Globus pallidus (tissue), 1 donor: ENCODE measurements at places on chromosomes 12 and 14.

DNA sequence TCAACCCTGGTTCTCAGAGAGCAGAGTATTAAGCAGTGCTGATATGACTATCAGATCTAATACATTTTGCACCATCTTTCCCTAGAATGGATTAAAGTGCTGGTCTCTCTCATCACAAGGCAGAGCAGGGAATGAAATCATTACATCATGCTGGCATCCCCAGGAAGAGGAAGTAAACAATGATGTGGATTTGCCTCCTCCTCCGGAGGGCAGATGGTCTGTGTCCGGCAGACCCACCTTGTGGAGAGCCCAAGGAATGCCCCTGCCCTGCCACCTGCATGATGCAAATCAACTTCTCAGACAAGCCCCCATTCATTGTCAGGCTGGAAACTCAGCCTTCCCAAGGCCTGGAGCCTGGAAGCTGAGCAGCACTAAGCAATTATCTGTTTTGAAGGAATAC lies 1149.1 kb downstream of the VRK1 start:
- DNase-seq: no peak

DNA sequence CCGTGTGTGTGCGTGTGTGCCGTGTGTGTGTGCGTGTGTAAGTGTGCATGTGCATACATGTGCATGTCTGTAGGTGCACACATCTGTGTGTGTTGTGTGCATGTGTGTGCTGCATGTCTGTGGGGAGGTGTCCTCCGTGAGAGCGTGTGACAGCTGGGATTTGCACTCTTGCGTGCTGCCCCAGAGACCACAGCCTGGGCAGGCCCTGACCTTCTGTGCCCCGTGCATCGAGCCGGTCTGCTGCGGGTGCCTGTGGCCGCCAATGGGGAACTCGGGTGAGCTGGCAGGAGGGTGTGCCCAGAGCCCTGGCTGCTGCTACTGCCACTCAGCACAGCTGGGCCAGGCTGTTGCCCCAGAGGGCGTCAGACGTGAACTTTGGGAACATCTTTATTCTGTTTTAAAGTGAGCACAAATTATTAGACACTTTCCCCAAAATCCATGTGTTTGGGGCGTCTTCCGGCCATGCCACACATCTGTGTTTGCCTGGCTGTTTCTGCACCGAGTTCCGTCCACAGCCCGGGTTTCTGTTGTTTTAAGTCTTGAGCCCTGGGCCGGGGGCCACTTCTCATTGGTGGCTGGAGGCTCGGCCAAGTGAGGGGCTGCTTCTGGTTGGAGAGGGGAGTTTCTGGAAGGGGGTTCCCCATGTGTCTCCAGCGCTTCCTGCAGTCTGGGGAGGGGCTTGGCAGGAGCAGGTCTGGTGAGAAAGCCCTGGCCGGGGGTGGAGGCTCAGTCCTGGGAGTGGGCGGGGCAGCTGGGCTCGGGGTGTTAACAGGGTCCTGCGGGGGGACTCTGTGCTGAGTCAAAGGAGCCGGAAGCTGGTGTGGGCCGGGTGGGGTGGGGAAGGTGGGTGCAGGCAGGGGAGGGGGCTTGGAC lies 7.6 kb downstream of the CEP170B start:
- no peak for DNase-seq

DNA sequence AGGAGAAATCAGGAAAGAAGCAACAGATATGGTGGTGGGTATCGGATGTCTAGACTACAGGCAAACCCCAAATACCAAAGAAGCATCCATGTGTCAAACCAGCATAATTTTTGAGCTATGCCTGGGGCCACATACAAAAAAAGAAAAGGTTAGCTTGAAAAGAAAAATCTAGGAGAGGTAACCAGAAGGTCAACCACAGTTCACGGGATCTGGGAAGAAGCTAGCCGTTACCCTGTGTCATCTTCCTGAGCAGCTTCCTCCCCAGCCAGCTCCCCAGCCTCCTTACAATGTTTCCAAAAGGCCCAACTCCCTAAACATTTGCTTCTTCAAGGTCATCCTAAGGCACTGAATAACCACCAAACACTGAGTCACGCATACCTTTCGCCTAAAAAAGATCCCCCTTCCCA lies 3.1 kb downstream of the SINHCAF start:
- DNase-seq: no peak

DNA sequence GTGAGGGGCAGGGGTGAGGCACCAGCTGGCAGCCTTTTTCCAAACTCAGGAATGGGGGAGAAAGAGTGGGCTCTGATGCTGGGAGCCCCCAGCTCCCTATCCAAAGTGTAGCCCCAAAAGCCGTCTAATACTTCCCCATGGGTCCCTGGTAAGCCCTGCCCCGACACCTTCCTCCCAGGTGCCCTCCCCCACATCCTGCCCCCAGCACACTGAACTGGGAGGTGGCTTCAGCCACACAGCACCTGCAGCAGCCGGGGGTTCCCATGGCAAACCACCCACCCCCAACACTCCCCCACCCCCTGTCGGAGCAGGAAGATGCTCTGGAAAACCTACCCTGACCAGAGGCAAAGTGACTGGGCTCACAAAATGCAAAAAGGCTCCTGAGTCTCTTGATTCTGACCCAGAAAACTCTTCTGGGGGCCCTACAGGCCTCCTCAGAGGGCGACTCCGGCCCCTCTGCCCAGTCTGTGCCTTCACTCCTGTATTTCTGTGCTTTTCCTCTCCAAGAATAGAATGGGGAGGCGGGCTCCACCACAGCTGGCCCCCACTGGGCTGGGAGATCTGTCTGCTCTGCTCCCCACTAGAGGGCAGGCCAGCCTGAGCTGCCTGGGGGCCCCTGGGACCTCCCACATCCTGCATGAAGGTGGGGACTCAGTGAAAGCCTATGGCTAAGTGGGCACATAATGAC lies 81.6 kb downstream of the ITPK1 start:
- peak; percentile 79 for DNase-seq

DNA sequence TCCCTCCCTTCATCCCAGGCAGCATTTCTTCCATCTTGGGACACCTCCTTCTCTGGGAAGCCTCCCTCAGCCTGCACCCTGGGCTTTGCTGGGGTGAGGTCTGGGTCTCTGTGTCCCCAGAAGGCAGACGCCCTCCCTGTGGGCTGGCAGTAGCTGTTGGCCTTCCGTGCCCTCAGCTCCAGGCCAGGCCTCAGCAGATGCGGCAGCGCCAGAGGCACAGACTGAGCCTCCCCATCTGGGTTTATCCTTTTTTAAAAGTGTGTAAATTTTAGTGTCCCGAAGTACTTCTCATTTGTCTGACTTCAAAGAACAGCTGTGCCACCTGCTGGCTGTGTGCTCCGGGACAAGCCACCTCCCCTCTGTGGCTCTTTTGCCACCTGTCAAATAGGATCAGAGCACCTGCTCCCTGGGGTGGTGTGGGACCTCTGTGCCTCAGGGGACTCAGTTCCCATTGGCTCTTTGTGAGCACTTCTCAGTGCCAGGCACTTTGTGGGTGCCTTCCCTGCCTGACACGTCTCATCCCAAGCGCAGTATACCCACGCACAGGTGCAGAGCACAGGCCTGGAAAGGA lies 11.1 kb downstream of the EXOC3L4 start:
- no peak for DNase-seq

GRCh38 chr12:104890476-104891096 lies 67.5 kb downstream of the SLC41A2 start:
- no peak for DNase-seq
